AG09319 (cell line): ENCODE measurements at places on chromosomes 12 and 14.

GRCh38 chr12:7959278-7959677 is 23.3 kb upstream of the SLC2A3 start:
- DNase-seq: no peak

- DNase-seq: peak; percentile 54
These were observed 1.0 kb downstream of the IGFBP6 start for GRCh38 chr12:53098354-53098981.

DNA sequence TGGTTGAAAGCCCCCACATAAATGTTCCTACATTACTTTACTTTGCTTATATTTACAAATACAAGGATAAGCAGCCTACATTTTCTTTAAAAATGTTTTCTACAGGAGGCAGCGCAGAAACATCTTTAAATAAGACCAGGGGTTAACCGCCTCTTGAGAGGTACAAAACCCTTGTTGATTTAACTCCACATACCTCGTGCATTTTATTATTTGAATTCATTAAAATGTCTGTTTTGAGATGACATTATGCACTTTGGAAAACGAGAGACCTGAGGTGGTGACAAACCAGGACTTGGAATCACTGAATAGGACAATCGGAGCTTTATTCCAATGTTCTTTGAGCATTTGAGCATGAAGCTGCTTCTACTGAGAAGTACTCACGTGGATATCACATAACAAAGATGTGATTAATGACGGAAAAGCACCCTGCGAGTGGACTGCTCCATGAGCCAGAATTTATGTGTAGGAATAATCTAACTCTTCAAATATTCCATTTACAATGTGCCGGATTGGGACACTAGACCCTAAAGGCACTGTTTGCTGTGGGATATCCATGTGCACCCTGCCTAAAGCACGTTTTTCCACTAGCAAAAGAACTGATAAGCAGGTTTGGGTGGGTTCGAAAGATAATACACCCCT is 746 bp upstream of the DUSP16 start:
- DNase-seq: no peak

DNA sequence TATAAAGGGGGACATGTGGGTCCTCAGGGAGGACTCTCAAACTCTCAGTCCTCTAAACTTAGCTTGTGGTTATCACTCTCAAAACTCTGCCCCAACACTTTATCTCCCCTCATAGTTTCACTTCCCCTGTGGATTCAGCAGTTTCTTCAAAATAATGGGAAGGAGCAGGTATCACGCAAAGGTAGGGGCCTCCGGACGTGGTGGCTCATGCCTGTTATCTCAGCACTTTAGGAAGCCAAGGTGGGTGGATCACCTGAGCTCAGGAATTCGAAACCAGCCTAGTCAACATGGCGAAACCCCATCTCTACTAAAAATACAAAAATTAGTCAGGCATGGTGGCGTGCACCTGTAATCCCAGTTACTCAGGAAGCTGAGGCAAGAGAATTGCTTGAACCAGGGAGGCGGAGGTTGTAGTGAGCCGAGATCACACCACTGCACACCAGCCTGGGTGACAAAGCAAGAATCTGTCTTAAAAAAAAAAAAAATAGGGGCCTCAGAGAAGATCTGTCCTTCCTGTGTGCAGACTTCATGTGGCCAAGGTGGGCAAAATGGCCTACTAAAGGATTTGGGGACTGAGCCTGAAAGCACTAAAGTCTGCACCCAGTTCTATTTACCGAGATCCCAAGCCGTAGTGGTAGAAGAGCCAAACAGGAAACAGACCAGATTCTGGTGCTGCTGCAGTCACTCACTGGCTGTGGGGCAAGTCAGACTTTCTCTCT is 6.4 kb downstream of the ITGB7 start:
- no peak for DNase-seq

DNA sequence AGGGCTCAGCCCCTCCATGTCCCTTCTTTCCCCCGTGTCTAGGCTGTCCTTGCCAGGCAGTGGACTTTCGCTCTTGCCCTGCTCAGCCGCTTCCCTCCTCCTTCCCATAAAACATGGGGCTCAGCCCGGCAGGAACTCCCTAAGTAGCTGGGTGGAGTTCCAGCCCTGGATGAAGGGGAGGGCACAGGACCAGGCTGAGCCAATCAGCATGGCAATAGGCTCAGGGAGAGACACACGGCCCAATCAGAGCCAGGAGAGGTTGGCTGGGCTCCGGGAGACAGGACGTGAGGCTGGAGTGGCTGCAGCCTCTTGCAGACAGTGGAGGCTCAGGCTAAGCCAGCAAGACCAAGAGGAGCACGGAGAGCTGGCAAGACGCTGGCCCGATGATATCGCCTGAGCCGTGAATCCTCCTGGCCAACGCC is 54.3 kb downstream of the GALNT9 start:
- no peak for DNase-seq
